ENCODE measurements at places on chromosomes 3 and 15.

DNA sequence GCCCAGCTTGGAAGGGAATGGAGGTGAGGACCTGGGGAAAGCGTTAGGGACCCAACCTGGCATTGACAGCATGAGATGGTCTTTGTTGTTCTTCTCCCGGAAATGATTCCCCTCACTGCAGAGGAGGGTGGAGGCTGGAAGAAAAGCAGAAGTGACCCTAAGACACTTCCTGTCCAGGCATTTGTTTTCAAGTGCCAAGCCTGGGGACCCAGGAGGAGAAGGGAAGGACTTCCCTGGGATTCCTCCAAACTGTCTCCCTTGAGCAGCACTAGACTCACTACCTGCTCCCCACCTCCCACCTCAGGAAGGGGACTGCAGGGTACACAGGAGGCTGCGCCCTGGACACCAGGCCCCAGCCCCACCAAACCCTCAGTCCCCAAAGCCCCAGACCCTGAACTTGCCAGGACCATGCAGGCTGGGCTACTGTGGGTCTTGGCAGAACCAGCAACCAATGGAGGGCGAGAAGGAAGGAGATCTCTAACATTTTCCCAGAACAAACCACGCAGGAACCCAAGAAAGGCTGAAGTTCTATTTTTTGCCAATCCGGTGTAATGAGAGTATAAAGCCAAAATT is 9.8 kb upstream of the VIPR1 start:
- DNase-seq: peak; percentile 14

- peak; percentile 80 for DNase-seq
Observed at GRCh38 chr3:32176989-32177701, 61.3 kb upstream of the CMTM8 start.

DNA sequence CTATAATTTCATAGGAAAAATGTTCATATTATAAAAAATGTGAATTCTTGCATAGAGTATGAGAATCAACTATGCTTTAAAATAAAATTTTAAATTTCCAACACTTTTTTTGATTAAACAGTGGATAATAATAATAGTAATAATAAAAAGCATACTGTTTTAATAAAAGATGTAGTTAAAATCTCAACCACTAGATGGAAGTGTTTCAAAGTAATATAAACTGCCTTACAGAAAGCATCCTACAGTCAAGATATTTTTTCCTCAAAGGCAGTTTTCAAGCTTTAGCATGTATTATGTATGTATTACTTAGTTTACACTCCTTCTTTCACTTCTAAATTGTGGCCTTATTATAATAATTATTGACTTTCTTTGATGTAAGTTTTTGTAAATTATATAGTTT is 217.5 kb downstream of the CHL1 start:
- DNase-seq: no peak

DNA sequence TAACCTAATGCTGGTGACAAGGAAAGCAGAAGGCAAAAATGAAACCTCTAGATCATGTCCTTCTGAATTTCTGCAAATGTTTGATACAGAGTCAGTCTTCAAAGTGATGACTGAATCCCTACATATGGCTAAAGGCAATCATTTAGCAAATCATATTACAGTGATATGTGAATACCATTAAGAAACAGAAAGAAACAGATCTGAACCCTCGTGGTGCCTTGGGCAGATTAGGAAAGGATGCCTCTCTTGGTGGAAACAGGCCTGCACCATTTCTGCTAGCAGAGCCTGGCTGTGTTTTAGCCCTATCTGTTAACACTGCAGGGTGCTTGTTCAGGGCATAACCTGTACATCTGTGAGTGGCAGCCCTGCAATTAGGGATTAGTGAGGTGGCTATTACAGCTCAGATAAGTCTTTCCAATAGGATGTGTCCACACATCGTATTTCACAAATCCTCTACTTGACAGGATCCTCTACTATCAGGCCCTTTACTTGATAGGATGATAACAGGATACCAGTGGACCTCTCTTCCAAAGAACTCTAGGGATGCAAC is 12.1 kb downstream of the SEC22C start:
- peak; percentile 13 for DNase-seq

DNA sequence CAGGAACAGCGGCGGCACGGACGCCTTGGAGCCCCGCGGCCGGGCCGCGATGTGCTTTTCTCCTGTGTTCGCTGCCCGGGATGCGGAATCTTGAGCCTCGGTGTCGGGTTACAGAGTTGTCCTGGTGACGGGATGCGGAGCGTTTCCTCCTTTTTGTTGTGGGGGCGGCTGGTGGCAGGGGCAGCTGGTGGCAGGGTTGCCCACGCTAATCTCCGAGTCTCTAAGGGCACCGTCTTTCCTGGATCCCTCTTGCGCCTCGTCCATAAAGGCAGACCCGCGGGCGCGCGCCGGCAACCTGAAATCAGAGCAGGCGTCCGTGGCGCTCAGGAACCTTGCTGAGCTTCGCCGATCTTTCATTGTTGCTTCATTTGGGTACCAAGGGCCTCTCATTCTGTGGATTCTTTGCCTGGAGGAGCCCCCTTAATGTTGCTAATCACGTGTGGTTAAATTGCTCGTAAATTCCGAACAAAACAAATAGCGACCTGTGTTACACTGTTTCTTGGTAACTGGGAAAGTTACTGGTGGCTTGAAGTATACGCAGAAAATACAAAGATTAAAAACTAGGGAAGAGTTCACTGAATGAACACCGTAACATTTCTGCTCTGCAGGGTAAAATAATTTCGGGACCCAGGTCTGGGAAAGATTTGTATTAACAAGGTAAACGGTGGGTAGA is 844 bp upstream of the PFN2 start:
- peak; percentile 25 for DNase-seq

DNA sequence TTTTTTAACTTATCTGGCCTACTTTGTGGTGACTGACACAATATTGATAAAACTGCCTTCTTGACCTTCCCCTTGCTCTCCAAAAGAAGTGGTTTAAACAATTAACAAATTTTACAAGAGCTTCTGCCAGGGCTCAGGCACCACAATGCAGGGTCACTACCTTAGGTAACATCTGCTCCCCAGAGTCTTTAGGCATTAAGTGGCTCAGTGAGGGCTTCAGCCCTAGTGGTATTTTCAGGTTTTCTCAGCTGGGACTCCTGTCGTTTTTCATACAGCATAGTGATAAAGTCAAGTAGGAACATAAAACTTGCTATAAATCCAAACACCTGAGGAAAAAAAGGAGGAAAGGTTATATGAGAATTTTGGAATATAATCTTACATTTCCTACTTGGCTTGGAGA is 18.9 kb downstream of the CMTM6 start:
- DNase-seq: no peak

DNA sequence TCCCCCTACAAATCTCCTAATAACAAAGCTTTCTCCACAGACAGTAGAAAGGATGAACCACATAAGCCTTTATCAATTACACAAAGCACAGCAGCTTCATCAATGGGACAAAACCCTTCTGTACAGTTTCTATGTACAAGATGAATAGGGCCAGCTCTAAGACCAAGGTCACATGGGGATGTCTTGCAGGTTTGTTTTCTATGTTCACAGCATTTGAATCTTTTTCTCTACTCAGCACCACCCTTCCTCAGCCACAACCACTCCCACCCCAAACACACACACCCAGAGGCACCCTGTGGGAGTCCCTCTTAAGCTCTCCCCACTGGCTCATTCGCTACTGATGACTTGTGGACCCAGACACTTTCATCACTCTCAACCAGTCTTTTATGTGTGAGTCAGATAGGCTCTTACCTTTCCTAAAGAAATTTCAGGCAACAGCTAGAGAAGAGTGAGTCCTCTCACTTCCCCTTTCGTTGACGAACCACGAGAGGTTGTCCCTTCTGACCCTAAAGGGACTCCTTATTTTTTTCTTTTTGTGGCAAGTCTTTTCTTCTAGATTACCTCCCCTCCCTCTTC is 57.9 kb downstream of the ARHGAP31 start:
- DNase-seq: peak; percentile 42
